ENCODE measurements at places on chromosomes 1 and 21.

GRCh38 chr21:43004926-43005325, 30.6 kb downstream of the PKNOX1 start:
- DNase-seq, result no peak

DNA sequence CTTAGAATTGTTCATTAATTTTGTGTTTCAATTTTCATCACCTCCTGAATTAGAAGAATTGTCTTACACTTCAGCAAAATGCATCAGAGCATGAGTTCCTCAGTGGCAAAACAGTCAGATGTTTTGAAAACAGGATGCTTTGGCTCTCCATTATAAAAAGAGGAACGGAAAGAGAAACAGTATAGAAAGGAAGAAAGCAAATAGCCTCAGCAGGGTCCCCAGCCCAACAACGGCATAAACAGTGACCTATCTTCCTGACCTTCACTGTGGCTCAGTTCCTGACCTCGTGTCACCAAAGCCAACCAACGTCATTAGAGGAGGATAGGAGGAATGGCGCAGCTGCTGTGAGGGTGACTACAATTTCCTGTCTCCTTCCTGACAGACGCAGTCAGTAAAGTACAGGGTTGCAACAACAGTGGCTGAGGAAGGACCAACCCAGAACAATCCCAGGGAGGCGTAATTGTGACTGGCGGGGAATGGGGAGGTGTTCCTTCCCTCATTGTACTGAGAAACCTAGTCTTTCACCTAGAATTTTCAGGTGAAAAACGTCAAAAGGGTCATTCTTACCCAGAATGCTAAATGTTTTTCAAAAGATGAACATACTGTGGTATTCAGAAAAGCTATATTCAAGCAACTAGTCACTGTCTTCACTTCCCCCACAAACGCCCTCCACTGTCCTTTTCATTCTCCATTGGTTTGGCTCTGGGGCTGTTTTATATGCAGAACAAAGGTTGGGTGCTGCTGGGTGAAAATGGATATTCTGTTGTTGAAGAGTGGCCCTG, 197.9 kb upstream of the SGIP1 start:
- peak; percentile 81 for DNase-seq

DNA sequence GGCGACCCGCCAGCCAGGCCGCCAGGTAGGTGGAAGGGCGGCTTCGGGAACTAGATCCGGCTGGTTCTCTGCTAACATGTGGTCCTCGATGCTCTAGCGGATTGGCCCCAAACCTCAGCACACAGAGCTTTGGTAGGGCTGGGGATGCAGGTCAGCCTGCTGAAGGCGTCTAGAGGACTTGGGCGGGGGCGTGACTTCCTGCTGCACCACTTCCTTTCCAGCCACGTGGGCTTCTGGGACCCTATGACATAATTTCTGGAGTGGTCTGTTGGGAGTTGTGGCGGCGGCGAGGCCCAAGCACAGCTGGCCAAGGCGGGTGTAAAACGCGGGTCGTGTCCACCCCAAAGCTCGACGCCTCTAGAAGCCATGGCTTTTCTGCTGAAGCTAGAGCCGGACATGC, 124.5 kb downstream of the ATF6 start:
- no peak for DNase-seq

DNA sequence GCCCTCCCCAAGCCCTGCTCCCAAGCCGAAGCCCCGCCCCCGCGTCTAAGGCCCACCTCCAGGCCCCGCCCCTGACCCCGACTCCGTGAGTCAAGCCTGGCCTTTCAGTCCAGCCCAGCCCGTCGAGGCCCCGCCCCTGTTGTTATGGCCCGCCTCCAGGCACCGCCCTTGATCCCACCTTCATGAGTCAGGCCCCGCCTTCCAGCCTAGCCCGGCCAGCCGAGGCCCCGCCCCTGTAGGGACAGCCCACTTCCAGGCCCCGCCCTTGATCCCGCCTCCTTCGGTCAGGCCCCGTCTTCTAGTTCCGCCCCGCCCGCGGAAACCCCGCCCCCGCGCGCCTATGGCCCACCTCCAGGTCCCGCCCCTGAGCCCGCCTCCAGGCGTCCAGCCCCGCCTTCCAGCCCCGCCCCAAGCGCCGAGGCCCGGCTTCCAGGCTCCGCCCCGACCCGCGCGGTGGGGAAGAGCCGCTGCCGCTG, 247 bp upstream of the DOP1B start:
- peak; percentile 100 for DNase-seq

- DNase-seq, result no peak
Observed at GRCh38 chr1:235832011-235832410, 34.7 kb downstream of the LYST start.

DNA sequence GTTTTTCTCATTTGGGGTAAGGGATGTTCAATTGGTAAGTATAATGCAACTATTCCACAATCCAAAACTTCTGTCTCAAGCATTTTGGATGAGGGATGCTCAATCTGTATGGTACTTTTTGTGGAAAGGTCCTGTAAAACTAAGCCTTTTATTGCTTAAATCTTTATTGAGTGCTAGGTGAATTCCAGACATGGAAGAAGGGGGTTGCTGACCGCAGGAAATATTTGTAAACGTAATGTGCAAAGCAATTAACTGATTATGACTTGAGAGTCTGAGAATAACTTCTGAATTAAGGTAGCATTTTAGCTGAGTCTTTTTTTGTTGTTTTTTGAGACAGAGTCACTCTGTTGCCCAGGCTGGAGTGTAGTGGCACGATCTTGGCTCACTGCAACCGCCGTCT, 3.1 kb downstream of the AKIRIN1 start:
- no peak for DNase-seq

GRCh38 chr21:33032434-33033047, 6.8 kb downstream of the OLIG2 start:
- DNase-seq, result no peak

DNA sequence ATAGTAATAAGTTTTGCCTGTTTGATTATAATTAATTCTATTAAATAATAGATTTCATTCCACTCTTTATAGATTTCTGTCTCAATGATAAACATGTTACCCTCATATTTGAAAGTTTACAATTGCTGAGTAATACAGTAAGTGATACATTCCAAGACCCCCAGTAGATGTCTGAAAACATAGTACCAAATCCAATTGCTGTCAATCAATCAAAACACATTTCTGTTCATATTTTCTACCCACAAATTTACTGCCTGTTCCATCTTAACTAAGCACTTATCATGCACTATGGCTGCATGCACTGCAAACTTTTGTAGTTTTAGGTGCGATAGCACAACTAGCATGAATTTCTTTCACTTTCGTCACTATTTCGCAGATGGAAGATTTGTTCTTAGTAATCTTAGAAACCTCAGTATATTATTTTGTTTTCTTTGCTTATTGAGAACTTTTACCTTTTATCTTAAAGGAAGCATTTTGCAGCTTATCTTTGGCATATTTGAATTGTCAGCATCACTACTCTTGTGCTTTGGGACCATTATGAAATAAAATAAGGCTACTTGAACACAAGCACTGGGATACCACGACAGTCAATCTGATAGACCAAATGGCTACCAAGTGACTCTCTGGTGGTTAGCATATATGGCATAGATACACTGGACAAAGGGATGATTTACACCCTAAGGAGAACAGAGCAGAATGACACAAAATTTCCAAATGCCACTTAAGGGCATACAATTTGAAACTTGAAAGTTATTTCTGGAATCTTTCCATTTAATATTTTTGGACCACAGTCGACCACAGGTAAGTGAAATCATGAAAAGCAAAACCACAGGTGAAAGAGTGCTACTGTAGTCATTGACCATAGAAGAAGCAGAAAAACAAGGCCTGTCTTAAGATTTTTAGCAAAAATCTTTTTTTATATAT, 67.6 kb downstream of the RGS13 start:
- no peak for DNase-seq

DNA sequence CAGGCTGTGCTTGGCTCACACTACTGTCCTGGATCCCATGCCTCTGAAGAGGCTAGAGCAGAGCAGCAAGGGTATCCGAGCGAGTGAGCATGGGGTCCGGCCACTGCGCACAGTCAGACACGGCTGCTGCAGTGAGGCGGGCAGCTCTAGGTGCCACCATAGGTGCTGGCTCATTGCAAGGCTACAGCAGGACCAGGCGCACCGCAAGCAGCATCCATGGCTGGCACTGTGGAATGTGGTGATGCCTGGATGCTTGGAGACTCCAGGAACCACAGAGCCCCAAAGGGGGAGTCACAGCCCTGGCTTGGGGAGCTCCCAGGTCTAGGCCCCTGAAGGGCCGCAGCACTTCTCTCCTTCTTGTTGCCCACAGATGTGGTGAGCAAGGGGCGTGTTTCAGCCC, 47.2 kb downstream of the ATP6V1G3 start:
- DNase-seq, result no peak

DNA sequence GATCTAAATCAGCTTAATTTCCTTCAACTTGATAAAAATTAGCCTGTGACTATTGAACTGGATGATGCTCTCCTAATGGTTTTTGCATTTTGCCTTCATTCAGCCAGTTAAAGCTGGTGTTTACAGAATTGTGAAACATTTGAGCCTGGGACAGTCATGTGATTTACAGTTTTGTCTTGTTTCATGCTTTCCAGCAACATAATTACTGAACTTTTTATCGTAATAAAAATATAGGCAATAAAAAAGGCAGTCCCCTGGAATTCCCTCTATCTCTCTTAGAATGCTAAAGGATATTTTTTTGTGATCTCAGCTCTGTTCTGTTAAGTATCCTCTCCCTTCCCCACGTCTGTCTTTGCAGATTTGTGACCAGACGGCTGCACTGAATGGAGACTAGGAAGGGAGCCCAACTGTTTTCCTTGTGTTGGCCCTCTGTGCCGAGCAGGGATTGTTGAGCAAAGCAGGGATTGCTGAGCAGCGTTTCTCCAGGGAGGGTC, 70.3 kb upstream of the RGL1 start:
- no peak for DNase-seq

DNA sequence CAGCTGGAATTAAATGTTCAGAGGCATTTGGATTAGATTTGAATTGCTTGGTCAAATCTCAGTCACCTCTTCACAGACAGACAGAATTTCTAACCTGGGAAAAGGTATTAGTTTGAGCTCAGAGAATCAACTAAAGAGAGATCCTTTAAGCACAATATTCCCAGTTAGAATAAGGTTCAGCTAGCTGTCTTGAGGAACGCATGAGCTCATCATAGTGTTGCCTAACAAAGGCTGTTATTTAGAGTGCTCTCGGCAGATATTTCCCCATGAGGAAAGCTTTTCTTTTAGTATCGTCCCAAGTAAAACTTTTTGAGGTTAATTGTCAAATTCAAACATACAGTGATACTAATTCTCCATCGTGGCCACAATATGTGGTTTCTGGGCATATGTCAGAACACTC, 269.9 kb downstream of the HLX start:
- DNase-seq, result peak; percentile 72

- no peak for DNase-seq
Observed at GRCh38 chr1:66295803-66296202, 238.2 kb upstream of the SGIP1 start.

DNA sequence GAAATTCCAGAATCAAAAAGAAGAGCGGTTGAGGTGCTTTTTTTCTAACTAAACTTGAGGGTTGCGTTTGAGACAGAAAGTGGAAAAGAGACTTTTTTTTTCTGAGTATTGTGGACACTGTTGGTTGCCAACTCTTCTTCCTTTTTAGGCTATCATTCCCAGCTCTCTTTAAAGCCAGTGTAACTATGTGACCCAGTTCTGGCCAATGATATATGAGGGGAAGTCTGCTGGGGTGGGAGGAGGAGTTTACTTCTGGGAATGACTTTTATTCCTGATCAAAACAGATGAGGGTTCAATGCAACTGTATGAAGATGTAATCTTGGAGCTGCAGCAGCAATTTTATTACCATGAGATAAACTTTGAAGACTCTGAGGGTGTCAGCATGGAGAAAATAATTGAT, 17.3 kb upstream of the NMNAT2 start:
- DNase-seq, result no peak

DNA sequence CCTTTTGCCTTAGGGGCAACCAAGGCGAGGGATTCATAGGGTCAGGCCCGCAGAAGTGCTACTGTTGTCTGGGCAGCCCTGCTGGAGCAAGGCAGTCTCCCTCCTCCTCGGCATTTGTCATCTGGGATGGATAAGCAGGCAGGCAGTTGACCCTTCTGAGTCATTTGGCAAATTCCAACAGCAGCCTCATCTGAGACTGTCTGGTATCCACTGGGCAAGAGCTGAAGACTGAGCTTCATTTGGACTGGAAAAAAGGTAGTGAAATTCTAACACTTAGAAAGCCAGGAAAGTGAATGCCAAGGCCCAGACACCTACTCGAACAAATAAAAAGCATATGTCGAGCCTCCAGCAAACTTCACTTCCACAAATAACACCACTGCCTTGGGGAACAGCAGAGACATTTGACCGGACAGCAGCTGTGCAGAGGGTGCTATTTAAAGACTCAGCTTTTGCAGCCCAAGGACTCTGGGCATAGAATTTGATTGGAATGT, 4.0 kb upstream of the ZBTB40 start:
- no peak for DNase-seq

- DNase-seq, result no peak
Observed at GRCh38 chr1:110565565-110565964, 40.6 kb downstream of the KCNA2 start.

Measured in inflammatory macrophage (primary cell).